Endothelial cell (in vitro differentiated cells): ENCODE measurements at places on chromosomes 3 and 15. TPM values are rescaled to one million over a fixed set of nuclear protein-coding genes. Genes with fewer than 3 reads are reported as not detected.

GRCh38 chr3:3827111-3827510, 27.9 kb downstream of the LRRN1 start:
- no peak for DNase-seq

GRCh38 chr3:177460047-177460446, 262.8 kb upstream of the TBL1XR1 start:
- no peak for DNase-seq

- DNase-seq: no peak
Observed at GRCh38 chr3:56754741-56755417, 46.9 kb downstream of the ARHGEF3 start.

- no peak for DNase-seq
Observed at GRCh38 chr3:127395663-127396355, 108.0 kb upstream of the PRR20G start.

DNA sequence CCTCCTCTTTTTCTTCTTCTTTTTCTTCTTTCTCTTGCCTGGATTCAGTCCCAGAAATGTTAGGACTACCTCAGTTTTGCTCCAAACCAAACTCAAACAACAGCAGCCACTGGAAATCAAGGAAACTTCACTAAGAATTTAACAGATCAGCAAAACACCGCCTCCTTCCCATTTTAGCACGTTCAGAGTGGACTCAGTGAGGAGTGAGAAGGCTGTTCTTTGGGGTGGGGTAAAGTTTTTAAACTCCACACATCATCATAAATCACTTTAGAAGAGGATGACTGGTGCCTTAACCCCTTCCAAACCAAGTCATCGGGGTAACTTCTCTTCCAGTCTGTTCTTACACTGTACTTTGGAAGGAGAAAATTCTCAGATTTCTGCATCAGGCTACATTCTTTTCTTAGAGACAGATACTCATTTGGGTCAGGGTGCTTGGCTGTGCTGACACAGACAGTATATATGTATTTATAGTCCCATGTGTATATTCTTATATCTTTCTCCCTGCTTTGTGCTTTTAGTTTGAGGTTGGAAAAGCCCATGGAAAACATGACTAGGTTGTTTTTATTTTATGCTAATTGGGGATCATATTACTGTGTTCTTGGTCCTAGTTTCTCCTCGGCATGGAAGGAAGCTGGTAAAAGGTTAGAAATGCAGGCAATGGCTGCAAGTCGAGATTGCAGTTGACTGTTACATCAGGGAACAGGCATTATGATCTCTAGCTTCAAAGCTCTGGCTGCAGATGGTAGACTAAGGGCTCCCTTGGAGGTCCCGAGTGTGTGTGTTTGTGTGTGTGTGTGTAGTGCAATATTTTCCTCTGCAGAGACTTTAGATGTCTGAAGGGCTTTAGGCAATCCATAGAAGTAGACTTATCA, at the start of gene CCDC80:
CCDC80 (minus strand) TSS at position 214 of the 872 bp plus-strand sequence. CDS start 1,238 bp downstream, outside the sequence.
- no peak for DNase-seq

CILP gene
- total RNA-seq: not detected

MINDY2 gene
- 14.2 TPM for total RNA-seq

TMEM108 gene
- 14.2 TPM for total RNA-seq

DYNLT2B gene
- 19.0 TPM for total RNA-seq

- no peak for DNase-seq
Observed at GRCh38 chr15:70741107-70741531, 22.2 kb downstream of the UACA start.

DNA sequence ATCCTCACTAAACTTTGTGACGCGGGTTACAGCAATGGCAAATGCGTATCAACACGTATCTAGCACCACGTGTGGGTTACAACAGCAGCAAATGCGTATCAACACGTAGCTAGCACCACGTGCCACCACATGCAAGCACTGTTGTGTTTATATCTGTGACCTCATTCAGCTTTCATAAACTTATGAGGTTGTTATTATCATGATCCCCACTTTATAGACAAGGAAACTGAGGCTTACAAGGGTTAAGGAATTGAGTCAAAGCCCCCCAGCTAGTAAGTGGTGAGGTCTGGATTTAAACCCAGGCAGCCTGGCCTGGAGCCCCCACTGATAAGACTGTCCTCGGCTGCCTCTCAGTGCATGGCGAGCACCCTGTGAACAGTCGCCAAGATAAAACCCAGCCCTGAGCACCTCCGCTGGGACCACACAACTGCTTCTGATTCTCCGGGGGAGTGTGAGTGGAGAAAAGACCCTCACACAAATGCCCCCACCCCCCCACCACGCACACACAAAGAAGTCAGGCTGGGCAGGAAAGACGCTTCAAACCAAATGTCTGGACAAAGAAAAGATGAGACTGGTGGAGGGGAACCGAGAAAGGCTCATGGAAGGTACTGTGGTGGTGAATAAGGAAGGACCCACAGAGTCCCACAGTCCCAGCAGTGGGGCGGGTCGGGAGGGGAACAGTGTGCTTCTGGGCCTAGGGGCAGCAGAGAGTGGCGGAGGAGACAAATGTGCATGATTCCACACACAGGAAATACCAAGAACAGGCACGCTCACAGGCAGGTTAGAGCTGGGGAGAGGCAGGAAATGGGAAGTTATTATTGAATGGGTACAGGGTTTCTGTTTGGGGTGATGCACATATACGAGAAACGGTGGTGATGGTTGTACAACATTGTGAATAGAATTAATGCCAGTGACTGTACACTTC, 173.4 kb downstream of the XXYLT1 start:
- no peak for DNase-seq

GRCh38 chr3:197490098-197491058, 65.4 kb downstream of the BDH1 start:
- no peak for DNase-seq

- no peak for DNase-seq
Observed at GRCh38 chr15:64501396-64501715, 41.0 kb downstream of the ZNF609 start.

GRCh38 chr3:158460926-158461325, 110.1 kb upstream of the MLF1 start:
- no peak for DNase-seq

- DNase-seq: no peak
Observed at GRCh38 chr15:97140216-97140615, 809.7 kb downstream of the NR2F2 start.

CRTC3 gene
- 27.1 TPM for total RNA-seq

DNA sequence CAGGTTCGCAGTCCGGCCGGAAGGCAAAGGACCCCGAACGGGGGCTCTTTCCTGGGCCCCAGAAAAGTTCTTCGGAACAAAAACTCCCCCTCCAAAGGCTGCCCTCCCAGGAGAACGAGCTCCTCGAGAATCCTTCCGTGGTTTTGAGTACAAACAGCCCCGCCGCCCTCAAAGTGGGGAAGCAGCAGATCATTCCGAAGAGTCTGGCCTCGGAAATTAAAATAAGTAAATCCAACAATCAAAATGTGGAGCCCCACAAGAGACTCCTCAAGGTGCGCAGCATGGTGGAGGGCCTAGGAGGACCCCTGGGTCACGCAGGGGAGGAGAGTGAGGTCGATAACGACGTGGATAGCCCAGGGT, 1.3 kb downstream of the ARHGEF26 start:
- DNase-seq: no peak

DNA sequence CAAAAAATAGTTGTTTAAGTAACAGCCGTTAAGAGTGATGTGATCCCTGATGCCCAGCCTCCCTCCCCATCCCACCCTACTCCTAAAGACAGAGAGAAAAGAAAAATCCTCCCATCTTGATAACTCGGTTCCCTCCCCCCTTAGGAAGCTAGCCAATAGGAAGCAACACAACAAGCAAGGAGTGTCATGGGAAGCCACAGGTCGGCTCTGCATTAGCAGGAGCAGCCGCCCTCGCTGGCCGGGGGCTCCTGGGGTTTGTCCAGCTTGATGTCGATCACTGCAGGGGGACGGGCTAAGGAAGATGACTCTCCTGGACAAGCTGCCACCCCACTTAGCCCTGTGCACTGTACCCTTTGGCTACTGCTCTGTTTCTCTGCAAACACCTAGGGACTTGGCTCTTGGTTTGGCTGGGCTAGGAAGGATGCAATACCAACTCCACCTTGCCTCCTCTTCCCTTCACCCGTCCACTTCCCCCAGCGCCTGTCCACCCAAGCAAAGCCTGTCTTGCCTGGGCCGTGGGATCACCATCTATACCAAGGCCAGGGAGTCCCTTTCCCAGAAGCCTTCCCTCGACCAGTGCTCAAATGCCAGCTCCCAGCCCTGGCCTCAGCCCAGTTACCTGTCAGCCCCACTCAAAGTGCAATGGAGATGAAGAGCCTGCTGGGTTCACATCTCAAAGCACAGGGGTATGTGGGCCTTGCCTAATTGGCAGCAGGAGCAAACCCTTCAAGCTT, 23.1 kb downstream of the SRPRB start:
- no peak for DNase-seq

AGBL1 gene
- 0.03 TPM for total RNA-seq

DNA sequence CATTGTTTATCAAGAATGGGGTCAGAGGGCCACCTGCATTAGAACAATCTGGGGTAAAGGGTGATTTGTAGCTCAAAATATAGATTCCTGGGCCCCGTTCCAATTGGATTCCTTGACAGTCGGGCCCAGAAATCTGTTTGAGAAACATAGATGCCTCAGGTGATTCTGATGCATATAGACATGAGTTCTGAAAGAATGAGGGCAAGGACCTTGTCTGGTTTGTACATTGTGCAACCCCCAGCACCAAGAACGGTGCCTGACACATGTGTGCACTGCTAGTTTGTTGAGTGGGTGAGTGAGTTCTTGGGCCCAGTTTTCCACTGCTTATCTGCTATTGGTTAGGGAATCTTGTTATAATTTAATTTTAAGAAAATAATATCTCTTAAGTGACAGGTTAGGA, 16.6 kb downstream of the CRYBG3 start:
- DNase-seq: no peak

DNA sequence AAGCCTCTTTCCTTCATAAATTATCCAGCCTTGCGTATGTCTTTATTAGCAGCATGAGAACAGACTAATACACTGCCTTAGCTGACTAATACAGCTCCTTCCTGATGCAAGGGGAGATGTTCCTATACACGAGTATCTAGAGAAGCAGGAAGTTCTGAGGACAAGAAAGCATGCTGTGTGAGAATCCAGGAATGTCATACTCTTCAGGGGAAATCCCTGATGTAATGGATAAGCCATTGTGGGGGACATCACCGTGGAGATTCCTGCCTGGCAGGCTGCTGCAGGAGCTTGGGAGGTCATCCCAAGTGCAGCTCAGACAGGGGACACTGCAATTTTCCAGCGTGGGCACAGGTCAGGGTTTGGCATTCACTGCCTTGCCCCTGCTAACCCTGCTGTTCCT, 476.9 kb downstream of the NR2F2 start:
- DNase-seq: no peak

POPDC2 gene
- 2.0 TPM for total RNA-seq

DNA sequence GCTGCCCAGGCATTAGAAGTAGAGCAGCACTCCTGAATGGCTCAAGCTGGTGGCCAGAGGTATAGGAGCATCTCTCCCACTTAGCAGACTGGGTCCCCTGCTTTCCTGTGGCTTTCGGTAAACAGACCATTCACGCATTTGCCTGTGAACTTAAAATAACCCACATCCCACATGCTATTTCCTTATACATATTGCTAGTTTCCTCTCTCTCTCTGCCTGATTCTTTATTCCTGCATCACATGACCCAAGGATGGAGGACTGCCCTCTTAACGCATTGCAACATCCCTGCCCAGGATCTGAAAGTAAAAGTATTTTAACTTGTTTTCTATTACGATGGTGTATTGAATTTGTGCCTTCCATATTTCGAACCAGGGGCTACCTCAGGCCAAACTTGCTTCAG, 43.4 kb upstream of the NLGN1 start:
- no peak for DNase-seq

PIAS1 gene
- total RNA-seq: 67.8 TPM

DNA sequence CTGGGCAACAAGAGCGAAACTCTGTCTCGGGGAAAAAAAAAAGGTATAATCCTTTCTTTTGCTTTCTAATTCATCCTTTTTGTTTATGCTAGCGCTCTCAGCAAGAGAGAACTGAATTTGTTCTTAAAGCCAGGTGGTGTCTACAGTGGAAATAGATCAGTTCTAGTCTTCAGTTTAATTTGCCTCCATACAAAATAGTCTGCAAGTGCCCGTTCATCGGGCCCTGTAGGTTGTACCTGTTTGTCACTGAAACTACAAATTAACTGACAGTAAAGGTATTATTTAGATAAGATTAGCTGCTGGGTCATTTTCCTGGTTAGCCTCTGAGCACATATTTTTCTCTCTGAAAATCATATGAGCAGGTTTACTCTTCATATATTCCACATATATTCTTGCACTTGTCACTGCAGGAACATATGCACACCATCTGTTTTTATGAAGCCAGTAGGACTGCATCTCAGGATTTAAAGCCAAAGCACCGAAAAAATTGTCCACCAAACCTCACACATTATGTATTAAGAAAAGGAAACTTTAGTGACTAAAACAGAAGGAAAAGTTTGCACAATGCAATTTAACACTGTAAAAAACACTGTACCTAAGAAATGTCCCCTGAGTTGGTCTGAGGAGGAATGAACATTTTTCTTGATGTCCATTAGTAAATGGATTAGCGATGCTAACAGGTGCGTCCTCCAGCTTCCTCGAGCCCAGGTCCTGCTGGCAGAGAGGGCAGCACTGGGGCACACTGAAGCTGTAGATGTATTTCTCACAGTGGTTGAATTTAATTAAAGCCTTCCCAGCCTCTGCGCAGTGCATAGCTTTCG, 437 bp downstream of the MKRN2OS start:
- DNase-seq: no peak

- peak; percentile 18 for DNase-seq
Observed at GRCh38 chr15:71103102-71103676, 12.1 kb upstream of the THSD4 start.

DNA sequence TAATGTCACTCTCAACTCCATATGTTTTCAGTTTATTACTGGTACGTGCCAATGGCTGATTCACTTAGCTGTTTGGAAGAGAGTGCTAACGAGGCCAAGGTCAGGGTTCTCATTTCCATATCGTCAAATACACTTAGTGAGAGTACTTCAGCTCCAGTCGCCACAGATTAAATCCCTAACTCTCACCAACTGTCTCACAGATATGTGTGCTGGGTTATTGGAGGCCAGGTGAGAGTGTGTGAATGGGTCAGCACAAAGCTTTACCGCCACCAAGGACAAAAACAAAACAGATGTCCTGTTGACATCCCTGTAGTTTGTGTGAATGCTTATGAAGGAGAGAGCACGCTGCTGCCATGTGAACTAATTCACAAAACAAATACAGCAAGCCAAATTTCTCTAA, 133.5 kb upstream of the TBL1XR1 start:
- DNase-seq: no peak

GRCh38 chr15:75350601-75351361, 3.9 kb downstream of the NEIL1 start:
- no peak for DNase-seq

DNA sequence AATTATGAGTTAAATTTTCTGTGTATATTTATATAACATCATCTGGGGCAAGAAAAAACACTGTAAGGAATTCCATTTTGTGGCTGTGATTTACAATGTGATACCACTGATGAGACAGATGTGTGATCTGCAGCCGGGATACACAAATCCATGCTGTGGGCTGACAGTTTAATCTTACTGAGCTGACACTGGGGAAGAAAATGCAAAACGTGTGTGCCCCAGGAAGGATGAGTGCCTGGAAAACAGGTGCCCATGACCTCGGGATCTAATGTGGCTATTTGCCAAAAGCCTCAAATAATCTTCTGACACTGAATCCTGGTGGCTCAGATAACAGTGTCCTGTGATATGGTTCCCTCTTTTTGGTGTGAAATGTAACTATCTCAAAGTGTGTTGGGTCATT, 10.5 kb downstream of the MYRIP start:
- no peak for DNase-seq

- DNase-seq: no peak
Observed at GRCh38 chr3:178518660-178519396, 17.4 kb upstream of the KCNMB2 start.
